Nasal cavity respiratory epithelium epithelial cell of viscerocranial mucosa (primary cell): ENCODE measurements at places on chromosomes 11 and 22. TPM values are rescaled to one million over a fixed set of nuclear protein-coding genes. Genes with fewer than 3 reads are reported as not detected.

Gene SLC37A2
- 26.7 and 39.7 TPM in 2 replicates for total RNA-seq

Gene SCT
- total RNA-seq: not detected in 2 replicates

Gene SRRD
- 15.7 and 28.0 TPM in 2 replicates for total RNA-seq

Gene GLYAT
- total RNA-seq: not detected in 2 replicates

Gene KLHDC7B
- 1.0 and 3.9 TPM in 2 replicates for total RNA-seq
